ENCODE measurements at places on chromosomes 11 and 22.

DNA sequence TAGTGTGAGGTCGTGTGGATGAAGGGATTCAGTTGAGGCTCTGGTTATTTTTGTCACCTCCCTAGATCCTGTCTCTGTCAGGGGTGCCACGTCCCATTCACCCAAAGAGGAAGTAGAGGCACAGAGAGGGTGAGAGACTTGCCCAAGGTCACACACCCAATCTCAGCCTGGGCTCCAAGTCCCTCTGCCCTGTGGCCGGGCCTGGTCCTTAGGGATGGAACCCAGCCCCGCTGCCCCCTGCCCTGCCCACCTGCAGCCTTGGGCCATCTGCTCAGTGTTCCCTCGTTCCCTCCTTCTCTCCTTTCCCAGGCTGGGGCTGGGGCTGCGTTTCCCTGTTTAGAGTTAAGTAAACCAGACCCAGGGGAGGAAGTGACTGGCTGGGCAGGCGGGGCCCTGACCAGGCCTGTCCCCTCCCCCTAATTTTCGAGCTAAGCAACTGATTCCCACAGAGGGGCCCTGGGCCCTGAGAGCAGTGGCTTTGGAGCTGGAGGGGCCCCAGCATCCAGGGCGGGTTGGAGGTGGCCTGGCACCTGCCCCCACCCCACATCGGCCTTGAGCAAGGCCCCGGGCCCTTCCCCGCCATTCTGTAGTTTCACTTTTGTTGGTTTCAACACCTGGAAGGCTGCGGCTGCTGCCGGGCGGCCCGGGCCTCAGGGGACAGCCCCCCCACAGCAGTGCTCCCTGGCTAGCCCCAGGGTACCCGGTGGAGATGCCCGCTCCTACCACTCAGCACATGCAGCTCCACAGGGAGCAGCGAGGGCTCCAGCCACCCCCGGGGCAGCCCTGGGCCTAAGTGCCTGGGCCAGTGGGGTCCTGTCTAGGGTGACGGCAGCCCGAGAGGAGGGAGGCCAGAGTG, 1.5 kb downstream of the TCIRG1 start:
- H3K36me3 ChIP-seq: peaks cover 43% of the 10 kb centered on the region
- peak overlapping the region; percentile 77 for H3K27ac ChIP-seq
- H3K4me1 ChIP-seq: peaks cover 64% of the 10 kb centered on the region
- peak overlapping the region; percentile 96 for H3K4me3 ChIP-seq

GRCh38 chr11:61369372-61370348, 7.5 kb downstream of the TMEM138 start:
- H3K27ac ChIP-seq: no peak overlapping the region
- H3K36me3 ChIP-seq: peaks cover 54% of the 10 kb centered on the region
- H3K4me1 ChIP-seq: no peaks in the 10 kb centered on the region
- no peaks in the 10 kb centered on the region for H3K27me3 ChIP-seq

- H3K4me1 ChIP-seq: peaks cover 18% of the 10 kb centered on the region
- H3K27ac ChIP-seq: peak overlapping the region; percentile 96
- H3K27me3 ChIP-seq: no peaks in the 10 kb centered on the region
- no peak for DNase-seq
- H3K36me3 ChIP-seq: peaks cover 42% of the 10 kb centered on the region
Observed at GRCh38 chr11:10856689-10857458, 979 bp downstream of the ZBED5 start.

GRCh38 chr11:126521196-126521595, 165.7 kb downstream of the ST3GAL4 start:
- DNase-seq: no peak
- H3K4me3 ChIP-seq: no peak overlapping the region
- no peak overlapping the region for H3K27ac ChIP-seq
- no peaks in the 10 kb centered on the region for H3K36me3 ChIP-seq
- H3K4me1 ChIP-seq: no peaks in the 10 kb centered on the region
- H3K27me3 ChIP-seq: no peaks in the 10 kb centered on the region

GRCh38 chr11:108902027-108902469, 237.2 kb downstream of the DDX10 start:
- H3K4me1 ChIP-seq: no peaks in the 10 kb centered on the region
- no peak overlapping the region for H3K4me3 ChIP-seq
- no peak overlapping the region for H3K27ac ChIP-seq
- H3K36me3 ChIP-seq: no peaks in the 10 kb centered on the region

- no peaks in the 10 kb centered on the region for H3K4me1 ChIP-seq
- no peak overlapping the region for H3K27ac ChIP-seq
- no peaks in the 10 kb centered on the region for H3K36me3 ChIP-seq
Observed at GRCh38 chr22:49575703-49576081, 252.0 kb downstream of the BRD1 start.

- no peaks in the 10 kb centered on the region for H3K4me1 ChIP-seq
- H3K36me3 ChIP-seq: no peaks in the 10 kb centered on the region
- no peak overlapping the region for H3K27ac ChIP-seq
- DNase-seq: no peak
- no peak overlapping the region for H3K4me3 ChIP-seq
Observed at GRCh38 chr11:7499081-7499480, 13.8 kb downstream of the OLFML1 start.

DNA sequence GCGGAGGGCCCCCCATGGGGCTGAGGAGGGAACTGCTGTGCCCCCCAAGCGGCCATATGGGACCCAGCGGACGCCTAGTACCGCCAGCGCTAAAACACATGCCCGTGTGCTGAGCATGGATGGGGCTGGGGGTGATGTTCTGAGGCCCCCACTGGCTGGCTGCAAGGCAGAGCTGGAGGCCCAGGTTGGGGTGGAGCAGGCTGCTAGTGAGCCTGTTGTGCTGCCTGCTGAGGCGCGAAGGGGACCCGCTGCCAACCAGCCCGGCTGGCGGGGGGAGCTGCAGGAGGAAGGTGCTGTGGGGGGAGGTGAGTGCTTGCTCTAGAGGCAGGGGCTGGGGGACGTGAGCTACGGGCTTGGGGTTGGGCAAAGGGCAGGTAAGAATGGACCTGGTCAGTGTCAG, 3.2 kb downstream of the PCNX3 start:
- H3K36me3 ChIP-seq: peaks cover 63% of the 10 kb centered on the region
- no peaks in the 10 kb centered on the region for H3K27me3 ChIP-seq
- no peak for DNase-seq

DNA sequence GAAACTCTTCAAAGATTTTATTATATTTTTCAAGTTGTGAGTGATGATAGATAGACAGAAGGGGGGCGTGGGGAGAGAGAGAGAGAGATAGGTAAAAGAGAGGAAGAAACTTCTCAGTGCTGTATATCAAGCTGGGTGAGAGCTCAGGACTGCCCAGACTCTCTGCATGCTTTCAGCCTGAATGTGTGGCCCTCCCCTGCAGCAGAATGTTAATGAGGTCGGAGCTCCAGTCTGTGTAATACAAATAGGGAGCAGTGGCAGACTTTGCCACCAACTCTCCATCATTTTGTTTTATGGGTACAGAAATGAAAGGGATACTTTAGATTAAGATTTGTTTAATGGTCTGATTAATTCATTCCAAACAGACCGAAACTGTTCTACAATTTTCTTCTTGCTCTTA, 752.8 kb downstream of the OPCML start:
- H3K36me3 ChIP-seq: no peaks in the 10 kb centered on the region
- no peak for DNase-seq
- H3K27me3 ChIP-seq: no peaks in the 10 kb centered on the region
- no peaks in the 10 kb centered on the region for H3K4me1 ChIP-seq
- no peak overlapping the region for H3K27ac ChIP-seq

GRCh38 chr11:109726061-109726460, 304.1 kb downstream of the C11orf87 start:
- H3K36me3 ChIP-seq: no peaks in the 10 kb centered on the region
- no peak overlapping the region for H3K4me3 ChIP-seq
- no peak overlapping the region for H3K27ac ChIP-seq
- DNase-seq: no peak

- H3K27ac ChIP-seq: no peak overlapping the region
- no peaks in the 10 kb centered on the region for H3K36me3 ChIP-seq
- H3K27me3 ChIP-seq: no peaks in the 10 kb centered on the region
- no peak overlapping the region for H3K4me3 ChIP-seq
Observed at GRCh38 chr11:19756675-19757475, 44.2 kb downstream of the NAV2 start.

DNA sequence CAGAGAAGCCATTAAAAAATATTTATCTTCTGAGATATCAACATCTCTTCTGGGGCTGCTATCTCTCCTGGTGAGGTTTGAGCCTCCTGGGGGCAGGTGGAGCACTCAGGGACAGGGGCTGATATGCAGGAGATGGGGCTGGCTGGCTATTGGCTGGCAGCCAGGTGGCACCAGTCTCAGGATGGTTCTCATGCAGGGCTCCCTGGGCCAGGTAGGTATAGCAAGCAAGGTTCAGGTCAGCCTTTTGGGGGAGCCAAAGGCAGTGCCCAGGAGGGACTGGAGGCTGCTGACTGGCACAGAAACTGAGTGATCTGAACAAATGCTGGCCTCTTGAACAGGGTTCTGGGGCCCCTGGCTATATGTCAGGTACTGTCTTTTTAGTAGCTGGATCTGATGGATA, 29.7 kb upstream of the EMSY start:
- no peak overlapping the region for H3K27ac ChIP-seq
- peaks cover 5% of the 10 kb centered on the region for H3K27me3 ChIP-seq
- no peak overlapping the region for H3K4me3 ChIP-seq
- H3K4me1 ChIP-seq: no peaks in the 10 kb centered on the region
- no peak for DNase-seq

- no peaks in the 10 kb centered on the region for H3K4me1 ChIP-seq
- H3K36me3 ChIP-seq: no peaks in the 10 kb centered on the region
- no peaks in the 10 kb centered on the region for H3K27me3 ChIP-seq
- no peak overlapping the region for H3K27ac ChIP-seq
Observed at GRCh38 chr22:47835726-47836125, 1073.3 kb downstream of the TBC1D22A start.

- no peaks in the 10 kb centered on the region for H3K36me3 ChIP-seq
- no peak for DNase-seq
- H3K27ac ChIP-seq: no peak overlapping the region
- peaks cover 2% of the 10 kb centered on the region for H3K27me3 ChIP-seq
Observed at GRCh38 chr11:130728185-130729180, 187.8 kb downstream of the SNX19 start.

GRCh38 chr11:64998141-64998540, 1.4 kb upstream of the BATF2 start:
- H3K27ac ChIP-seq: no peak overlapping the region
- peaks cover 17% of the 10 kb centered on the region for H3K4me1 ChIP-seq
- H3K36me3 ChIP-seq: no peaks in the 10 kb centered on the region

DNA sequence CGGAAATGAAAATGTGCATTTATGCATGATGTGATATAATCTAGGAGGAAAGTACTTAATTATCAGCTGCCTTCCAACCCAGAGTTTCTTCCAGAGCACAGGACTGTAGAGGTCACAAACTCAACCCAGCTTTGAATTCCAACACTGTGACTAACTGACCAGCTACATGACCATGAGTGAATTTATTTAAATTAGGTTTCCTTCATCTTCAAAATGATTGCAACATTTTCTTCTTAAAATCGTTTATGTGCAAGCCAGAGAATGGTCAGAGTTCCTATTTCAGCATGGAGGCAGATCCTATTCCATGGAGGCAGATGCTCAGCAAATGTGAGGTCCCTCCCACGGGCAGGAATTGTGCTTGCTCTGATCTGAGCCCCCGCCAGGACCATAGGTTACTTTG, 42.4 kb downstream of the OSBP start:
- no peaks in the 10 kb centered on the region for H3K27me3 ChIP-seq
- peaks cover 33% of the 10 kb centered on the region for H3K36me3 ChIP-seq
- no peak overlapping the region for H3K27ac ChIP-seq
- no peak overlapping the region for H3K4me3 ChIP-seq
- DNase-seq: no peak
- no peaks in the 10 kb centered on the region for H3K4me1 ChIP-seq

DNA sequence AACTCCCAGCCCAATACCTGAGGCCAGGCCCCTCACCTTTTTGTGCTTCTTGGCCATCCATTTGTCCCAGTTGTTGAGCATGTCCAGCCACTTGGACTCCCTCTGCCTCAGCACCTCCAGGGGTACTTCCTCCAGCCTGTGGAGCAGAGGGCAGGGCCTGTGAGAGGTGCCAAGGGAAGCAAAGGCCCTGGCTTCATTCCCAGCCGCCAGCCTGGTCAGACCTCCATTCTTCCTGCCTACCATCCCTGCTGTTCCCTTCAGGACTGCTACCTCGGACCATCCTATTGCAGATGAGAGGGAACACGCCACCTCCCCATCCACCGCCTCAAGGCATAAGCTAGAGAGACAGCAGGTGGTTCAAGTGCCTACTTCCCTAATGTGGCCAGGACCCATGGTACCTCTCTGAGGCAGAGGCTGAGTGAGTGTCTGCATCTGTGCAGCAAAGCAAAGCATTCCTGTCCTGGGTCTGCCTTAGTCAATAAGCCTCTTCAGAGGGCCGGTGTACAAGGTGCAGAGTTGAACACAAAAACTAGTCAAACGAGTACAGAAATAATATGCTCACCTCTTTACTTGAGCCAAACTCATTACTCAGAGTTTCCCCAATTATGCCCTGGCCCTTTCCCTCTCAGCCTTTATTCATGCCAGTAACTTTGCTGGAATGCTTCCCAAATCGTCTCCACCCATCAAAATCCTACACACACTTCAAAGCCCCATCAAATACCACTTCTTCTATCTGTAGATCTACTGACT, 15.4 kb upstream of the CASTOR1 start:
- peak overlapping the region; percentile 81 for H3K27ac ChIP-seq
- peak overlapping the region; percentile 34 for H3K4me3 ChIP-seq

DNA sequence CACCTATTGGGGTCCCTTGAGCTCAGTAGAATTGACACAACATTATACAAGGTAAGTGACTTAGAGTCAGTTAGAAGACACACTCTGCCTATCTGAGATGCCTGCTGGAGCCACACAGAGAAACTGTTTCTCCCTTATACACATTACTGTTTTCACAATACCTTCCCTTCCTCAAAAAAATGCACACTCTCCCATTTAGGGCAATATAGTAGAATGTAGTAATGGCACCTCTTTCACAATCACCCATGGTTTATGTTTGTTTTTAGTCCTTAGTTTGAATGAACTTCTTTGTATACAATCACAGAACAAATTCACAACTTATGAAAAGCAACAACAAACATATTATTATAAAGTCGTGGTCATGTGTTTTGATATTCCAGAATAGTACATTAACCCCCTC, 14.3 kb downstream of the OR52H1 start:
- H3K36me3 ChIP-seq: no peaks in the 10 kb centered on the region
- DNase-seq: no peak

DNA sequence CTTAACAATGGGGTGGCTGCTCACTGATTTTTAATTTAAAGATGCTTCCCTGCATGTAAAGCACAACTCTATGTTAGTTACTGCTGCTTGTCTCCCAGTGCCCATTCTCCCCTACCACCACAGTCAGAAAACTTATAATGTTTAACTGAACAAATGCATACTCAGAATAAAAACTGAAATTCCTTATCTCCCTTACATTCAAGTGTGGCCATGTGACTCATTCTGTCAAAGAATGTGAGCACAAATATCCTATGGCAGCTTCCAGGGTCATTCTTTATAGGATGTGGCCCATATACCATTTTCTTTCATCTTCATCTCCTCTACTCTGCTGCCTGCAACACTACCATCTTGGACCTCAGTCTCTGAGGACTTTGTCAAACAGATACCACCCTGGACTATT, 374.8 kb downstream of the DYNC2H1 start:
- no peaks in the 10 kb centered on the region for H3K4me1 ChIP-seq
- no peak overlapping the region for H3K27ac ChIP-seq
- no peaks in the 10 kb centered on the region for H3K27me3 ChIP-seq
- no peak overlapping the region for H3K4me3 ChIP-seq

- no peaks in the 10 kb centered on the region for H3K4me1 ChIP-seq
- H3K27me3 ChIP-seq: no peaks in the 10 kb centered on the region
- H3K27ac ChIP-seq: no peak overlapping the region
- H3K4me3 ChIP-seq: no peak overlapping the region
- H3K36me3 ChIP-seq: no peaks in the 10 kb centered on the region
Observed at GRCh38 chr11:120125024-120125423, 12.9 kb downstream of the TRIM29 start.

Data from CD4-positive, alpha-beta T cell (primary cell).